ENCODE measurements at places on chromosomes 7 and 10. TPM values are rescaled to one million over a fixed set of nuclear protein-coding genes. Genes with fewer than 3 reads are reported as not detected.

DNA sequence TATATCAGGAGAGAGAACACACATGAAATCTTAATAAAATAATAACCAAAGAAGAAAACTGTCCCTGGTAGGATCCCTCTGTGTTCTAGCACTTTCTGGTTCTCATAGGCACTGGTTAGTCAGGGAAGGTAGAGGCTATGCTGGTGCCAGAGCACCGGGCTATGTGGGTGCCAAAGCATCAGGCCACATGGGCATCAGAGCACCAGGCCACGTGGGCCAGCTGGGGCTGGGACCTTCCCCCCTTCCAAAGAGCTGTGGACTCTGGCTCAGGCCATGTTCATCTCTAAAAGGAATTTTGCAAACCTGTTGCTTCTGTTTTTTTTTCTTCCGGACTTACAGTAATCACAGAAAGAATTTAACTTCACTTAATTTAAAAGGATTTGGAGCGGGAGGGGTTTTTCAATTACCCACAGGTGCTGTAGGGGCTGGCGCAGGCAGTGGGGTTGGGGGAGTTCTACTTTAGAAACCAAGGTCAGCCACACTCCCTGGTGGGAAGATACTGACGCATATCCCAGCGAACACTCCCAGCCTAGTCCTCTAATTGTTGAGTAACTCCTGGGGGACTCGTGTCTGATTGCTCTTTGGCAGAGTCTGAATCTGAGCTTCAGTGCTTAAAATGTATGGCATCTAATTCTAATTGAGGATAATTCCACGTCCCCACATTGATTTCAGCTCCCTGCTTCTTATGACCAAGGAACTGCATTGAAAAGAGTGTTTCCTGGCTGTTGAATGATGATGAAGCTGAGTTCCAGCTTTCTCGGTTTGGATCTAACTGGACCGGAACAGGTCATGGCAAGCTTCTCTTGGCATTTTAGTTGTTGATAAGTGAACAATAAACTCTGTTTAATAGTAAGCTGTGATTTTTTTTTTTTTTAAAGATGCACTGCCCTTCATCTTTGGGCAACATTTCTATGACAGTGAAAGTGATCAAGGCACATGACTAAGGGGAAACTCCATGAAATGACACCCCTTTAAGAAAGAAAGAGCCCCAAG is 110.7 kb upstream of the FZD8 start:
- no peak for DNase-seq

GRCh38 chr10:131274133-131274880 is 37.2 kb downstream of the TCERG1L start:
- no peak for DNase-seq

Gene NME8
- not detected for total RNA-seq

Gene MPP7
- total RNA-seq, result 23.6 TPM

Gene NAT16
- total RNA-seq, result not detected

Gene CNPY1
- not detected for total RNA-seq

All from activated naive CD4-positive, alpha-beta T cell treated with anti-CD3 and anti-CD28 coated beads for 36 hours (primary cell).